Activated CD8-positive, alpha-beta T cell treated with anti-CD3 and anti-CD28 coated beads, Interleukin-2, amount 10 ng/mL, durations not matched to agents 7 days and 5 days (primary cell): ENCODE measurements at places on chromosomes 1 and 21.

GRCh38 chr1:189269011-189269410 is 1208.7 kb downstream of the BRINP3 start:
- no peak for DNase-seq

- no peak for DNase-seq
Measured at GRCh38 chr1:93255222-93256079, 74.9 kb downstream of the CCDC18 start.

- no peak for DNase-seq
Measured at GRCh38 chr1:230824551-230824918, 43.8 kb downstream of the C1orf198 start.

DNA sequence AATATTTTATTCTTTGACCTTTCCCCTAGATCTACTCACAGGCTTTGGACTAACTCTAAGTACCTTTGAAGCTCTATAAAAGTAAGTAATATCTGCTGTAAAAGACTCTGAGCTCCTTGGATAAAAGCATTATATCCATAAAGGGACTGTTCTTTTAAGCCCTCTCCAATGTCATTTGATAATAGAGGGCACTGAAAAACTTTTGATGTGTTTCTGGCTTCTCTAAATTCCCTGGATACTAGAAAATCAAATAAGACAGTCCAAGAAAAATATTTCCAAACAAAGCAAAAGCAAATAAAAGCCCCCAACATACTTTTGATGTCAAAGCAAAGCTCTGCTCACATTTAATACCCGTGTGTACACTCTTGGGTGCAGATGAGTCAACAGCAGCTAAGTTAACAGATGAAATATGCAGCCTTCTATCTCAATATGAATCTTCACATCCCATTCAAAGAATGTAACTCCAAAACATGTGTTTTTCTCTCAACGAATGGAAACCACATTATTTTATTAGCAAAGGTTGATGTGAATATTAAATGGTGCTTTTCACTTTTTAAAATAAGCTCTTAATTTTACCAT is 230.3 kb downstream of the CENPF start:
- DNase-seq: no peak

GRCh38 chr1:18932387-18932786 is 24.1 kb downstream of the IFFO2 start:
- DNase-seq: no peak

- no peak for DNase-seq
Measured at GRCh38 chr1:168742386-168742785, 13.4 kb upstream of the DPT start.

GRCh38 chr1:43573066-43573800 is 42.5 kb downstream of the PTPRF start:
- DNase-seq: no peak

DNA sequence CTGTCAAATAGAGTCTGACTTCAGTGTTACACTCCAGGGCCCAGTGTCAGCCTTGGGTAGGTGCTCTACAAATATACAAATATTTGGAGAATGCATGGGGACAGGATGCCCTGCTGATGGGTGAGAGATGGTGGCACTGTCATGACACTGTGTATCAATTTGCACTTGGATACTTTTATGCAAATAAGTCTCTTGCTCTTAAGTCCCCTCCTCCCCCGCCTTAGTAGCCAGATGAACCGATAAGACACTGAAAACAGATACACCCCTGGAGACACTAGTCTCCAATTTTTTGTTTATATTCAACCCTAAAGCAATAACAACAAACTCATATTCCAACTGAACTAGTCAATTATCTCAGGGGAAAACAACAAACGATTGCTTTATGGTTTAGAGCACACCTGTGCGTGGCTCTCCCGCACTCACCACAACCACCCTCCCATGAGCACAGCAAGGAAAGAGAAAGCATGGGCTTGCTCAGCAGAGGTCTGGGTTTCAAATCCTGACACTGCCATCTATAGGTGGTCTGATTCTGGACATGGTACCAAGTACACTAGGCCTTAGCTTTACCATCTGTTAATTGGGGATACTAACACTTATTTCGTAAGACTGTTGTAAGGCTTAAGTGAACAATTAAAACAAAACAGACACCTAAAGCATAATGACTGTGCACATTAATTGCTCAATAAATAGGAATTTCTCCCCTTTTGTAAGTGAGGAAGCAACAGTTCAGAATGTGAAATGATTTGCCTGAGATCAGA is 50.3 kb downstream of the HIVEP3 start:
- peak; percentile 64 for DNase-seq

GRCh38 chr21:46189213-46189958 is 5.1 kb upstream of the SPATC1L start:
- DNase-seq: no peak

GRCh38 chr1:205610901-205611466 is 20.8 kb downstream of the ELK4 start:
- DNase-seq: no peak

DNA sequence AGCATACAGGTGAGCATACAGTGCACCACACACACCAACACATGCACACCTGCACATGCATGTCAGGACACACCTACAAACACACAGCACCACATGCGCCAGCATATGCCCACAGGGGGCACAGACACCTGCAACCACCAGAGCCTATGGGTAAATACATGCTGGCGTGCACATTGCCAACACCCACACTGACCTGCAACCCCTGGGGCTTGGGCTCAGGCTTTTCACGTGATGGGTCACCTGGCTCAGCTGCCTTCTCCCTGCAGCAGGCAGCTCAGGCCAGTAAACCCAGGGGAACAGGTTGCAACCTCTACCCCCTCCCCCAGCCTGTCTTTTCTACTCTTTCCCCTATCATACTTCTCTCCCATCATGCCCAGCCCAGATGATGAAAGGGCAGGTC is 8.1 kb downstream of the CD247 start:
- DNase-seq: no peak

- no peak for DNase-seq
Measured at GRCh38 chr1:42179275-42179674, 14.7 kb upstream of the GUCA2A start.

DNA sequence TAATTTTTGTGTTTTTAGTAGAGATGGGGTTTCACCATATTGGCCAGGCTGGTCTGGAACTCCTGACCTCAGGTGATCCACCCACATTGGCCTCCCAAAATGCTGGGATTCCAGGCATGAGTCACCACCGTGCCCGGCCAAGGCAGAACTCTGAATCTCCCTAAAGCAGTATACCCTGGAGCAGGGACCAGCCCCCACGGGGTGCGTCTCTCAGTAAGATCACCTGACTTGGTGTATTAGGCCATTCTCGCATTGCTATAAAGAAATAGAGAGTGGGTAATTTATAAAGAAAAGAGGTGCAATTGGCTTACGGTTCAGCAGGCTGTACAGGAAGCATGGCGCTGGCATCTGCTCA is 14.2 kb downstream of the DFFB start:
- no peak for DNase-seq

DNA sequence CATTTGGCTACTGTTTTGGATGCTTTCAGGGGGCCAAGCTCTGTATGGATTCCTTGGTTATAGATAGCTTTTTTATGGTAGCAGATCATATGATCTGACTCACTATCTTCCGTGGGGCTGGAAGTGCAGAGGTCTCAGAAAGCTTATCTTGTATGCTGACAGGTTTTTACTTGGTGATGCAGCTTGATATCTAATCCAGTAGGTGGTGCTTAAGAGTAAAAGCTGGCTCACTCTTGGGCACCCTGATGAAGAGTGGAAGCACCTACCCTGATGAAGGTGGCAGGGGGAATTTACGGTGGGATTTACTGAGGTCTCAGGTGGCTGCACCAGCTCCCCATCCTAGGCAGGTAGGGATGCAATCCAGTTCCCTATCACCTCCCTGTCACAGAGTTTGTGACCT is 151.2 kb downstream of the PTBP2 start:
- no peak for DNase-seq

GRCh38 chr1:208835097-208835463 is 590.9 kb upstream of the PLXNA2 start:
- no peak for DNase-seq

DNA sequence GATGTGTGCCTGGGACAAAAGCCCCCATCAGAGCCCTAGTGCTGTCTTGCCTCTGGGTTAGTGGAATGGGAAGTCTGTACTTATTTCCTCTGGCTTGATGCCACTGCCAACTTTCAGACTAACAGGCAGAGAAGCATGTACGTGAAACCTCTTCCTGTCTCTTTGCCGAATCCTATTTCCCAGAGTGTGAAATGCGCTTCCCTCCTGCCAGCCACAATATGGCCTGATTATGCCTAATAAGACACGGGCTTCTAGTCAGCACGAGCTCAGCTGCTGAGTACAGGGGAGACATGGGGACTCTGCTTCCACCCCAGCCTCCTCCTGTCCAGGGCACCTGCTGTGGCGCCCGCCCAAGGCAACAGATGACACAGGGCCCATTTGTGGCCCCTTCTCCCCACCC is 111.4 kb downstream of the KCND3 start:
- no peak for DNase-seq

GRCh38 chr1:53734650-53735211 is 4.2 kb downstream of the GLIS1 start:
- no peak for DNase-seq

- DNase-seq: no peak
Measured at GRCh38 chr1:37666241-37666867, 26.0 kb upstream of the CDCA8 start.

DNA sequence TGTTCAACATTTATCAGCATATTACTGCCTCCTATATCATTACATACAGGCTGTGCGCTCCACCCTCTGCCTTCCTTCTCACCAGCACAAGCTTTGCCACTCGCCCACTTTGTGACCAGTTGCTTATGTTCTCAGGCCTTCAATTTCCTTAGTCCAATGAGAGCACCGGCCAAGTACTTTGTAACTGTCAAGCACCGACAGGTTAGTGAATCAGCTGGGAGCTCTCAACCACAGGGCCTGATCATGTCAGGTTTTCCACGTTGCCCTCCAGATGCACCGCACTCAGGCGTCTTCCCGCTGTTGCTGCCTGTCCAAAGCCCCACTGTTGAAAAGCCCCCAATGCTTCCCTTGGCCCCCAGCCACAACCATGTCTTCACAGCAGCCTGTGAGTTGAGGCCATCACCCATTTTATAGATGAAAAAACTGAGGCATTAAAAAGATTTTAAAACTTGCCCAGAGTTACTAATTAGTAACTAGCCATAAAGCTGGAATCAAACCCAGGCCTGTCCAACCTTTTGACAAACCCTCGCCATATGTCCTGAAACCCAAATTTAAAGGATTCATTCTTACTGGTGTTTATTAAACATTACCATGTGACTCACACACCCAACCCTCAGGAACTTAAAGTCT is 3.4 kb upstream of the KCNN3 start:
- no peak for DNase-seq

DNA sequence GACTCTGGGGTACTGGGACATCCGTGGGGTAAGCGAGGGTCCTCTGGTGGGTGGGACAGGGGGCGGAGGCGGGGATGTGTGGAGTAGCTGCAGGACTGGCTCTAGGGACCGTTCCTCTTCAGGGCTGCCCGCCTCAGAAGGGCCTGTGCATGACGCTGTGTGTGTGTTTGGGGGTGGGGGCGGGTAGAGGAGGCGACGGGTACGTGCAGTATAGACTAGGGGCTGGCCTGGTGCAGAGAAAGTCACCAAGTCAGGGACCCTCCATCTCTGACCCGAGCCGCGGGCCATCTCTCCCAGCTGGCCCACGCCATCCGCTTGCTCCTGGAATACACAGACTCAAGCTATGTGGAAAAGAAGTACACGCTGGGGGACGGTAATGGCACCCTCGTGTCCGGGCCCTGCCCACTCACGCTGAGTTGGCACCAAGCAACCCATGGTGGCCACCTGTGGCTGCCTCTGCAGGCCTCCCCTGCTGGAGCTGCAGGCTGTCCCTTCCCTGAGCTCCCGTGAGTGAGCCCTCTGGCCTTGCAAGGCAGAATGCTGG is 342 bp downstream of the GSTM5 start:
- no peak for DNase-seq

- DNase-seq: peak; percentile 86
Measured at GRCh38 chr1:228938537-228938901, 203.2 kb downstream of the RHOU start.

GRCh38 chr1:22534951-22535350 is 28.3 kb upstream of the EPHA8 start:
- no peak for DNase-seq

GRCh38 chr1:230824919-230825721 is 43.2 kb downstream of the C1orf198 start:
- DNase-seq: no peak

- DNase-seq: no peak
Measured at GRCh38 chr1:117670976-117671780, 65.3 kb downstream of the TENT5C start.

- DNase-seq: peak; percentile 56
Measured at GRCh38 chr1:228058949-228059633, 23.4 kb upstream of the ARF1 start.

DNA sequence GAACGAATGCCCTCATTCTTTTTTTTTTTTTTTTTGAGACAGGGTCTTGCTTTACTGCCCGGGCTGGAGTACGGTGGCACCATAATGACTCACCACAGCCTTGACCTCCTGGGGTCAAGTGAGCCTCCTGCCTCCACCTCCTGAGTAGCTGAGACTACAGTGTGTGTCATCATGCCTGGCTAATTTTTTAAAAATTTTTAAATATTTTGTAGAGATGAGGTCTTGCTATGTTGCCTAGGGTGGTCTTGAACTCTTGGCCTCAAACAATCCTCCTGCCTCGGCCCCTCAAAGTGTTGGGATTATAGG is 69.4 kb downstream of the ALG14 start:
- no peak for DNase-seq

GRCh38 chr1:230826166-230826875 is 42.0 kb downstream of the C1orf198 start:
- no peak for DNase-seq

GRCh38 chr1:844472-845026 is 79.2 kb upstream of the SAMD11 start:
- peak; percentile 67 for DNase-seq

DNA sequence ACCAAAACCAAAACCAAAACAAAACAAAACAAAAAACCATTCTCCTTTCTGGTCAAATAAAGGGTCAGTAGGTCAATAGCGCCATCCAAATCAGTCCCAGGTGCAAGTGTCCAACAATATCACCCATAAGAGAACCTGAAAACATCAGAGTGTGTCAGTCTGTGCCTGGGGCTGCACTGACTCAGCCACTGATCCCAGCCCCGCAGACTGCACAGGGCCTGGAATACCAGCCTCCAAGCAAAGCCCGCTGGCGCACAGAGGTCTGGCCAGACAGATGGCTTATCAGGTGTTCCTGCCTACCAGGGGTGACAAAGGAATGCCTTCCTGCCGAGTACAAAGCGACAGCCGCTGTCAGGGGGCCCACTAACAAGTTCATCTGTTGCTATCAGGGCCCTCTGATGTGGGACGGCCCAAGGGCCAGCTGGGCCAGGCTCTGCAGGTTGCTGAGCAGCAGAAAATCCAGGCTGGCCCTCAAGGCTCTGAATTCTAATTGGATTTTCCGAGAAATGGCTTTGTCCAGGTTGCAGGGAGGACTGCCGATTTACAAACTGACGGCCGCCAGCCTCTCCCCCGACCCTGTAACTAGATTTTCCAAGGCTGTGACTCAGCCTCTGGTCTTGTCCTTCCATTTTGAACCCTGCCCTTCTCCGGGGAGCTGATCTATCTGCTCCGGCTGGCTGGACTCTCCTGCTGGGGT is 13.7 kb upstream of the TMEM51 start:
- no peak for DNase-seq
